ENCODE measurements at places on chromosomes 2 and 18. TPM values are rescaled to one million over a fixed set of nuclear protein-coding genes. Genes with fewer than 3 reads are reported as not detected.

Gene REG3G
- not detected for total RNA-seq

Gene DYNAP
- not detected for total RNA-seq

DNA sequence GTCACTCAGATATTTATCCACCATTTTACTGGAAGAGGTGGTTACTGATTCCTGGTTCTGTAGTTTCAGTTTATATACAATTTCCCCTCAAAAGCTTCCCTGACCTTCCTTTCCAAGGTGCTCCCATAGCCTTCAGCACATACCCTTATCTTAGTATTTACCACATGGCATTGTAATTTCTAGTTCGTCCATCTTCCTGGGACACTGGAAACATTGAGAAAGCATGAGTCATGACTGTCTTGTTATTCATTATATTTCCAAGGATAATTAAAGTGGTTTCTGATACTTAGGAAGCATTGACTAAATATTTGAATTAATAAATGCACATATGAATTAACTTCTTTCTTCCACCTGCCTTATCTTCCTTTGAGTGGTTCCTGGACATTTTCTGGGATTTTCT lies 203.8 kb downstream of the ETAA1 start:
- no peak for DNase-seq

DNA sequence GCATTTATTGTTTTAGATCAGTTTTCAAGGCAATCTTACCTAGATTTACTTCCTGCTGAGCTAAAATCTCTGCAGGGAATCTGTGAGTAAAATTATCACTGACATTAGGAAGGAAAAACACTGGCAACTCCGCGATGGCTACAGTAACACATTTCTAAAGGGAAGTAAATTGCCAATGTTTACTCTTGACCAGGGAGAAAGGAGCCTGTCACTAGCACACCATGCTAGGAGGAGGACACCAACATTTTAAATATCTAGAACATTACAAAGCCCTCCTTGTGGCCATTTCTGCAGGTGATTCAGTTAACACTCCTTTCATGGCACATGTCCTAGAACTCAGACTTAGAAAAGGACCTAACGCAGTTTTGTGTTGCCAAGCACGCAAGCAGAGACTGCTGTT lies 58.4 kb downstream of the TCF4 start:
- DNase-seq = no peak

- no peak for DNase-seq
Measured at GRCh38 chr18:64806691-64807090, 657.8 kb upstream of the LINC00305 start.

- DNase-seq = no peak
Measured at GRCh38 chr2:240585101-240585500, 1.4 kb upstream of the CAPN10 start.

GRCh38 chr18:70411307-70411706 lies 122.5 kb downstream of the SOCS6 start:
- DNase-seq = no peak

DNA sequence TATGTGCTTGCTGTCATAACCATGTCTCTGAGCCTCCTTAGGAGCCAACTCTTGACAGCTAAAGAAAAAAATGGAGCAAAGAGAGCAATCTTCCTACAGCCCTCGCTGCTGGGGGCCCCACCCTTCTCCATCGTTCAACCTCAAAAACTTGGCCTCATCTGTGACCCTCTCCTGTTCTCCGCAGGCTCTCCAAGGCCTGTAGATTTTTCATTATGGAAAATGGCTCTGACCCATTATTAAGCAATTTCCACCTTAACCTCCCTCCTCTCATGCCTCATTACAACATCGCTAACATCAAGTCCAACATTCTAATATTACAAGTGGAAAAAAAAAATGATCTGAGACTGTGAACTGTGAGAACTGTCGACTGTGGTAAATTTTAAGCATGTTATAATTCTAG lies 98.7 kb downstream of the SLC8A1 start:
- DNase-seq = no peak

Gene KCNG2
- total RNA-seq = not detected

Gene MAPRE3
- total RNA-seq = 20.6 TPM

Gene SERPINB3
- total RNA-seq = 464 TPM

DNA sequence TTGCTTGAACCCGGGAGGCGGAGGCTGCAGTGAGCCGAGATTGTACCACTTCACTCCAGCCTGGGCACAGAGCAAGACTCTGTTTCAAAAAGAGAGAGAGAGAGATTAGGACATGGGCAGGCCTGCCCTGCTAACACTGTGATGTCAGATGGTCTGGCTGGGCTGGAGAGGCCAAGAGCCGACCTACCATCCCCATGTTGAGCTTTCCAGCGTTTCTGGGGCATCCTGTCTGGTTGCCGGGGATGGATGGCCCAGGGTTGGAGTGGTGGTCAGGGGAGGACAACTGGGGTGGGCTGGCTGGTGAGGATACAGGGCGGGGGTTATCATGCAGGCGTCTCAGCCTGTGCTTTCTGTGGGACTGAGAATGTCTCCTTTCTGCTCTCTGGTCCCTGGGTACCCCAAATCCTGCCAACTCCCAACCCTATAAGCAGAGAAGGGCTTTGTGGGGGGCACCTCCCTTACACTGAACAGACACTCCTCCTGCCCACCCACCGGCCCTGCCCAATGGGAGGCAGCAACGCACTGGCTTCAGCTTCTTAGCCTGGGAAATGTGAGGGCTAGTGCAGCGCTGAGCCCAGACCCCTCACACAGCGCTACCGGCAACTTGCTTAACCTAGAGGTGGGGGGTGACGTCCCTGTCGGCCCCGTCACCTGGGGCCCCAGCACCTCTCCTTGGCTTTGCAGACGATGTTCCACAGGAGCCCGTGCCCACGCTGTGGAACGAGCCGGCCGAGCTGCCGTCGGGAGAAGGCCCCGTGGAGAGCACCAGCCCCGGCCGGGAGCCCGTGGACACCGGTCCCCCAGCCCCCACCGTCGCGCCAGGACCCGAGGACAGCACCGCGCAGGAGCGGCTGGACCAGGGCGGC lies 5.4 kb downstream of the SNORC start:
- DNase-seq = no peak

Gene GKN1
- total RNA-seq = not detected

DNA sequence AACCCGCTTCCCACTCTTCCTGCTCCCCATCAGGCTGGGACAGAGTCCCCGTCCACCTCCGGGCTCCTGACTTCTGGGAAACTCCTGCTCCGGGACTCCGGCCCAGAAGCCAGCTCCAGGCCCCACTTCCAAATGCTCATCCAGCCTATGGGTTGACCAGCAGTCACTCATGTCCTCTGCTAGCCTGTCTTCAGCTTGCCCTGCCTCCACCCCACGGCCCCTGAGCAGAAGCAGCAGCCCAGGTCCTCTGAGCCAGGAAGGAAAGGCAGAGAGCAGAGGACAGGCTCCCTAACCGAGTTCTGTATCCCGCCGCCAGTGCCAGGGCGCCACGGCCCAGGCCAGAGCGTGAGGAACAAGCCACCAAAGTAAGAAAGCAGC lies 86.4 kb upstream of the ID2 start:
- no peak for DNase-seq

Gene IL1RL2
- total RNA-seq = 5.2 TPM

Gene CCNT2
- 34.6 TPM for total RNA-seq

GRCh38 chr2:73998451-73998850 lies 13.7 kb downstream of the TET3 start:
- DNase-seq = no peak

Gene FBXO36
- 1.7 TPM for total RNA-seq
